ENCODE measurements at places on chromosomes 7 and 10.

- DNase-seq, result no peak
These were observed 521.4 kb downstream of the ANKRD7 start for GRCh38 chr7:118745927-118746326.

- peak; percentile 82 for DNase-seq
These were observed 164.4 kb upstream of the NAMPT start for GRCh38 chr7:106448992-106449859.

DNA sequence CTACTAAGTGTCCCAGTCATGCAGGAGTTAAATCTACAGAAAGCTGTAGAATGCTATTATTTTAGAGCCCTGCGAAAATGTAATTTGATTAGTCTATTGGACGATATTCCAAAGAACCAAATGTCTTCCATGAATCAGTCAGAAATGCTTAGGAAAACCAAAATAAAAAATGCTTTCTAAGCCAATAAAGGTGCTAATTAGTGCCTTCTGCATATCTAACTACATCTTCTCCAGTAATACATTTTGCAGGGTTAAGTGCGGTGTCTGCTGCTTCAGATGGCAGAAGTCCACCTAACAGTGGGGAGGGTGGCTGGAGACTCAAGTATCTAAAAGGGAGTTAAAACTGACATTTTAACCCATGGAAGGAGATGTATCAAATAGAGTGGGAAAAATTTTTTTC lies 50.1 kb downstream of the ITPRID1 start:
- no peak for DNase-seq

GRCh38 chr7:124366118-124366517 lies 333.3 kb upstream of the TMEM229A start:
- DNase-seq, result no peak

GRCh38 chr10:27710014-27710413 lies 35.6 kb downstream of the MKX start:
- DNase-seq, result no peak

GRCh38 chr7:74084722-74085578 lies 1.3 kb downstream of the LIMK1 start:
- no peak for DNase-seq

DNA sequence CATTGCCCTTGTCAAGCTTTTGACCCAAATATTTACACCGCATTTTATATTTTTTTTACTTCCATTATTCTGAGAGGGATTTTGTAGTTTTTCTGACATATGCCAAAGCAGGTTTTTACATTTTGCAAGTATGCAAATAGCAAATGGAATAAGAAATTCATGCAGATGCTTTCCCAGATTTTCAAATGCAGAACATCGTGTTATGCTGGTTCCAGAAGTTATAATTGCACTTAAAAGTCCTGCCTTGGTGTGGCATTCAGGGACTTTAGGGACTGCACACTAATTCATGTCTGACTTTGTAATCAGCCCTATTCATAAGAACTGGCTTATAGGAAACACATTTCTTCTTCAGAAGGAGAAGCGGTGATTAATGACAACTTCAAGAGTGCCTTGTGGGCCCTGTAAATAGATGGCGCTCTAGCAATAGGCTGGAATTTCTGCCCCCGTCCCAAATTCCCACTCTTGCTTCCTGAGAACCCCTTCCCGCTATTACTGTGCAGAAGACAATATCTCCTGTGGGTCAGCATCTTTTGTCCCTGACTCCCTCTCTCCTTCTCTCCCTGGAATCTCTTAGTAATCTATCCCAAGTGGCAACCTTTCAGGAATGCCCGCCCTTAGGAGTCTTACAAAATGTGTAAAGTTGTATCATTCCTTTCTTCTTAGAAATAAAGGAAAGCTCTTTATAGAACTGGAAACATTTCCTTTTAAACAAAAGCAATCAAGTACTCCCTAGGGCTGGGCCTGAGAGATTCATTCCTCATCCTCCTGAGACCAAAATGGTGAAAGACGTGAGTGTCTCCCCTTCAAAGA lies 264.0 kb downstream of the INHBA start:
- DNase-seq, result no peak

DNA sequence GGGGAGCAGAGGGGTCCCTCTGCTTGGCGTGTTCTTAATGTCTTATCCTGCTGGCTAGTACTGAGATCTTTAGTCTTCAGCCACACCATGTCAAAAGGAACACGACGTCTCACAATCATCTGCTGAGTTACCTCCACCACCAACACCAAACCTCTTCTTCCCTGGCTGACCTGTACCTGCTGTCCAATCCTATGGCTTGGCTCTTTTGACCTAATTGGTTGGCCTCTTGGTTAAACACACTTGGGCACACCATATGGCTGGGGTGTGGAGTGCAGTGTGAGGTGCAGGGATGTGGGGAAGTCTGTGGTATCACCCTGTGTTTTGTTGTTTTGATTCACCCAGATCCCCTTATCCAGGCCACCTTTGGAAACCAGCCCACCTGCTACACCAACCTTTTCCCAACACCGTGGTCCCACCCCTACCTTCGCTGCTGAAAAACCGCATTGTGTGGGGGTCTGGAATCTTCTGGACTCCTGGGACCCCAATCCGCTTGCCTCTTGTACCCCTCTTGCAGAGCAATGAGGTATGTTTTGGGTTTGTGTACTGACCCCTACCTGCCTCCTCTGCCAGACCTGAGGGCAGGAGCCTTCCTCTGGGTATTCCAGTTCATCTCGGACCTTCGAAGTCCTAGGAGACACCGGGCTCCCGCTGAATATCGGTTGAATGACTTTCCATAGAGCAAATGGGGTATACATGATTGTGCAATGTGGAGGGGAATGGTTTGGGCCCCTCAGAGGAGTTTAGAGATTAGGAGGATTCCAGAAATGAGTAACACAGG lies 2.8 kb upstream of the LBX1 start:
- DNase-seq, result no peak

GRCh38 chr10:133124357-133125211 lies 35.4 kb upstream of the KNDC1 start:
- DNase-seq, result peak; percentile 76

- DNase-seq, result no peak
These were observed 17.3 kb upstream of the SAMD9L start for GRCh38 chr7:93165447-93165846.

DNA sequence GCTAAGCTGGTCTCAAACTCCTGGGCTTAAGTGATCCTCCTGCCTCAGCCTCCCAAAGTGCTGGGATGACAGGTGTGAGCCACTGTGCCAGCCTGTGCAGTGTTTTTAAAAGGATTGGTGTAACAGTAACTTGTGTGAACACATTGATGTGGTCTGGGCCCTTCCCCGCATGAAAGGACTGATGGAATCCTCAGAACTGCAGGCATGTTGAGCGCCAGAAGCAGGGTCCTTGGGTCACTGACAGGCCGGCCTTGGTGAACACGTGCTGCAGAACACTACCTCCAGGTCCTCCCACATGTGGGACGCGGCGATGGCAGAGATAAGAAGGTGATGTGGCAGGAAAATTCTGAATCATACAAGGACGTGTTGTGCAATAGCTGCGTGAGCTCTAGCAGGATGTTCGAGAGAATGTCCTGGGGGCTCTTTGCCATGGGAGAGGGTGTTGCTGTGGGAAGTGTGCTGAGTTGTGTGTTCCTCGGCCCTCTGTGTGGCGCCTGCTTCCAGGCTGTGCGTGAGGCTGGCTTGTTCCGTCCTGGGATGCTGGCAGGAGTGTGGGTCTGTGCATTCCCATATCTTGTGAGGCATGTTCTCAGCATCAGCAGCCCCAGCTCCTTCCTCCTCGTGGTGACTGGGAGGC lies 68.2 kb downstream of the DNAJB6 start:
- peak; percentile 84 for DNase-seq

DNA sequence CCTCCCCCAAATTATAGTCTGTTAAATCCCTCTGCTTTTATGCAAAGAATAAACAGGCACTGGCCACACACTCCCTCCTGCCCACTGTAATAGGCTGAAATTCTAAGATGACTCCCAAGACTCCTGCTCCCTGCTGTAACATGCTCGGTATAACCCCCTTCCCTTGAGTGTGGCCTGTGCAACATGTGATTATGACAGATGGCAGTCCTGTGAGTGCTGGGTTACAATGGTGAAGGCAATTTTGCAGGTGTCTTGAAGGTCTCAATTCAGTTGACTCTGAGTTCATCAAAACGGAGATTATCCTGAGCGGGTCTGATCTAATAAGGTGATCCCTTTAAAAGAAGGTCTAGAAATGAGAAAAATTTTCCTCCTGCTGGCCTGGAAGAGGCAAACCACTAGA lies 55.9 kb downstream of the CREB3L2 start:
- DNase-seq, result no peak

- DNase-seq, result no peak
These were observed 16.8 kb upstream of the CRTAC1 start for GRCh38 chr10:98047009-98047741.
